ENCODE measurements at places on chromosomes 4 and X.

GRCh38 chrX:101925733-101926132 is 6.1 kb downstream of the ZMAT1 start:
- DNase-seq = no peak

- DNase-seq = no peak
Measured at GRCh38 chrX:55111578-55112254, 22.9 kb downstream of the PAGE2 start.

DNA sequence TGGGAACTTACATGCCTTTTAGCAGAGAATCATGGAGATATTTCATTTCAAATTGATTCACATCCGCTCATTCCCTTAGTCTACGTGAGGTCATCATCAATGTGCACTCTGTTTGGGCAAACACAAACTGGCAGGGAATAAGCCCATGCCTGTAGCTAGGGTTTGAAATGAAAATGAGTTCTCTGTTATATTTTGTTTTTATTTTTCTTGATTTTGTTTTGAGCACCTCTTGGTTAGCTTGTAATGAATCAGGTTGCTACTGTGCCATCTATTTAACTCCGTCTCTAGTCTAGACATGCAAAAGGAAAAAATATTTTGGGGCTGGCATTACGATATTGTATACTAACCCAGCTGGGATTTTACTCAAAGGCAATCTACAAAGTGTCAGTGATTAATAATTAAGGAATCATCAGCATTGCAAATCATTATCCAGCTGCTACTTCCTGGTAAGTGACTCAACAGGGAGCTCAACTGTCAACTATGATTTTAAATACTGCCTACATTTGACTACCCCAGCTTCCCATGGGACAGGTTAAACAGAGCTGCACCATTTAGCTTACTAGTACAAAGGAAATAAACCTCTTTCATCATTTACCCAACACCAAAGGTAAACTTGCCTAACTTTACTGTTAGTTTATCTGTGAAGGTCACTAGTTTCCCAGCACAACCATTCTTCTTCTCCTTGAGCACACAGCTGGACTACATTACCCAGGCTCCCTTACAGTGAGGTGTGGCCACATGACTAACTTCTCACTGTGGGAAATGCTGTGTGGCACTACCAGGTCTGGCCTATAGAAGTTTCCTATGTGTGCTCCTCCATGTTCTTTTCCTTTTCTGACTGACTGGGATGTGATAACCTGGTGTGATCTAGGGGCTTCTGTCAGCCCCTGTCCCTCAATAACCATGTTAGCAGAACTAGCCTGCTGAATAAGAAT is 21.2 kb upstream of the TRPC5OS start:
- DNase-seq = no peak

GRCh38 chr4:71732706-71733105 is 51.2 kb downstream of the GC start:
- DNase-seq = no peak

DNA sequence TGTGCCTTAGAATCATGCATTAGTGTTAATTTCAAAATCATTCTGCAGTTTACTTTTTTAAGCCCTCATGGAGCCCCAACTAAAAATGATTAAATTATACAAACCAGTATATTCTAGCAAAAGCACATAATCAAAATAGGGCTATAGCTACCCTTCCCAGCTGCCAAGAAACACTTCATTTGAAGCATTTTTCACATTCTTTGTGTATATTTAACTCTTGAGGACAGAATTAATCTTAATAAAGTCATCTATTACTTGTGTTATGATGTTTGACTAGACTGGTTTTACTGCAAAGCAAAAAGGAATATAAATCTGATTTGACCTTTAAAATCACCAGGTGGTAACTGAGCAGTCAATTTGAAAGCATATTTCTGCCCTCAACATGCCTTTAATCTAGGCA is 145.1 kb downstream of the PRDM5 start:
- no peak for DNase-seq

GRCh38 chr4:184961660-184962059 is 56.6 kb upstream of the HELT start:
- DNase-seq = no peak

DNA sequence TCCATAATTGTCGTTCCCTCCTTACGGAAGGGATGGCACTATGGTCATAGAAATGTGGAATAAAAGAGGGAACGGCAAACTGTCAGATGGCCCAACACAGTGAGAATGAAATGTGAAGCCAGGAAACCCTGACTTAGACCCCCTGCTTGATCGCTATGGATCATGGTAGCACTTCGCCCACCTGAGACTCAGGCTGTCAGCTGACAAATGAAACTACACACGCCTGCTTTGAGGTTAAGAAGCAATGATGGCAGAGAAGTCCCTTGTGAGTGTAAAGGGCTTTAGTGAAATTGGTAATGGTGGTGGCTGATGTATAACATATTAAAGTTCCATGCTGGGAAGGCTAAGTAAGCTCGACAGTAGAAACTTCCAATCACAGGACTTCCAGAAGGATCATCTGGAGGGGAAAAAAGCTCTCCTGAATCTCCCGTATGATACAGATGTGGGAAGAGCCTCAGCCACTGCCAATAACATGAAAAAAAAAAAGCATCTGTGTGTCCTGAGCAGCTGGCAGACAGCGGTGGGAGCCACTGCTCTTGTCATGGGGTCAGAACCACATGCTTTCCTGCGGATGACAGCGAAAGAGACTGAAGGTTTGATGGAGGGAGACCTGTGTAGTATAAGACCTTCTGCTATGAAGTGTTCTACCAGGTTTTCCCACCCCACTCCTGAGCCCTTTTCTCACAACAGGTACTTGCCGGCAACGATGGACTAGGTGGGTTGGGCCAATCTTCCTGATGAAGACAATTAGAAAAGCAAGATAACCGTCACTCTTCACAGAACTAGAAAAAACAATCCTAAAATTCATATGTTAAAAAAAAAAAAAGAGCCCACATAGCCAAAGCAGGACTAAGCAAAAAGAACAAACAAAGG is 107.6 kb downstream of the AFAP1 start:
- no peak for DNase-seq

GRCh38 chr4:139912445-139912844 is 241.5 kb downstream of the MAML3 start:
- no peak for DNase-seq

DNA sequence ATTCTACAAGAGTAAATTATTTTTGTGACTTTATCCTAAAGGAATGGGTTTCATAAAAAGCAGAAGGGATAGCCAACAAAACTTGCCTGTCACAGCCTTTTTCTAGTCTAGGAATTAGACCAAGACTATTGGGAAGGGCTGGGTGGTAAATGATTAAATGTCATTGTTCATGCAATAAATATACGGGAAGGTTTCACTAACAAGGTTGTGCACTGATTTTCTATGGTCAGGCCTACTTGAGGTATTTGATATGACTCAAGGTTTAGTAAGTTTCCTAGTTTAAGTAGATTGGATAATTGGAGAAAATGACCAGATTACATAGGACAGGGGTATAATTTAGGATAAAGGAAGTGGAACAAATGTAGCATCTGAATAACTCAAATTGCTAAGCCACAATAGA is 249.1 kb upstream of the BMP3 start:
- no peak for DNase-seq

GRCh38 chrX:50594788-50595187 is 124.2 kb upstream of the DGKK start:
- no peak for DNase-seq

- DNase-seq = no peak
Measured at GRCh38 chrX:19513383-19513782, 1.9 kb downstream of the MAP3K15 start.

GRCh38 chrX:49792376-49792775 is 36.7 kb upstream of the PAGE4 start:
- no peak for DNase-seq

DNA sequence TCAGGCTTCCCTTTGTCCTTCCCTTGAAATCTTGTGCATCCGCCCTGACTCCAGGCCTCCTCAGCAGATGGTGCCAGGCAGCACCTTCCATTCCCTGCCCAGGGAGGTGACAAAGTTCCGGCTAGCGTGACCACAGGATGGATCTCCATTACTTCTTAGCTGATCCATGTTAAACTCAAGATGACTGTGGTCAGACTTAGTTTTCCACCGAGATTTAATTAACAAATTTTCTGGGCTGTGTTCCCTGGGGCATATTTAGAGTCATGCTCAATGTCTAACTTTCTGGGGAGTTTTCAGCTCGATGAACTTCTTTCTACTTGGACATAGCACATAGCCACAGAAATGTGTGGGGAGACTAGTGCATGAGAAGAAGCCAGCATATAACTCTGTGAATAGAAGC is 215.1 kb upstream of the SFRP2 start:
- no peak for DNase-seq

DNA sequence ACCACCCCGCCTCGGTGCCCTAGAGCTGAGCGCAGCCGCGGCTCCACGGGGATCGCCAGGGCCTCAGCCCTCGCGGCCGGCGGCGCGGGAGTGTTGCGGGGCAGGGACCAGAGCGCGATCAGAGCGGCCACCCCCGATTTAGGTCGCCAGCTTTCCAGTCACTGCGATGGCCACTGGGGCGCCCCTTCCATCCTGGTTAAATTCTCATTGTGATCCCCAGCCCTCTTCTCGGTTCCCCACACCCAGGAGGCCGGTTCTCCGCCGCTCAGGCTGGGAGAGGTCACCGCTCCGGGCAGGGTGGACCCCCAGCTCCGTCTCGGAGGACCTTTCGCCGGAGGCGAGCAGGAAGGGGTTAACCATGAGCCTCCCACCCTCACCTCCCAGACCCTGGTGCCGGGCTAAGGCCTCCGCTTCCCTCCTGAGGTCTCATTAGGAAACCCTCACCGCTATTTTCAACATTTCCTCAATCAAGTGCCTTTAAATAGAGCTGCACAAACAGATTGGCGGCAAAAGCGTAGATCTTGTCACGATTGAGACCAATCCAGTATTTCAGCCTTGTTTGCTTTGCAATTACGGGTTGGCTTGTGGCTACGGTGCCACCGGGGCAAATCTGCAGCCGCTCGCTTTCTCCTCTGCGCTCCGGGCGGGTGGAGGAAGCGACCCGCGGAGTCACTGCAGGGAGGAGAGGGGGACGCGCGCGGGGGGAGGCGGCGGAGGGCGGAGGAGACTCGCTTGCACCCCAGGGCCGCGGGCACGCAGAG is 8.3 kb upstream of the HAND2 start:
- DNase-seq = no peak

DNA sequence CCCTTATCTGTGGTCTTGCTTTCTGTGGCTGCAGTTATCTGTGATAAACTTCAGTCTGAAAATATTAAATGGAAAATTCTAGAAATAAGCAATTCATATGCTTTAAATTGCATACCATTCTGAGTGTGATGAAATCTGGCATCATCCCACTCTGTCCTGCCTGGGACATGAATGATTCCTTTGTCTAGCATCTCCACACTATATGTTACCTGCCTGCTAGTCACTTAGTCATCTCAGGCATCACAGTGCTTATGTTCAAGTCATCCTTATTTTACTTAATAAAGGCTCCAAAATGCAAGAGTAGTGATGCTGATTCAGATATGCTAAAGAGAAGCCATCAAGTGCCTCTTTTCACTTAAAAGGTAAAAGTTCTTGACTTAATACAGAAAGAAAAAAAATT is 14.3 kb upstream of the RAB9B start:
- DNase-seq = no peak

DNA sequence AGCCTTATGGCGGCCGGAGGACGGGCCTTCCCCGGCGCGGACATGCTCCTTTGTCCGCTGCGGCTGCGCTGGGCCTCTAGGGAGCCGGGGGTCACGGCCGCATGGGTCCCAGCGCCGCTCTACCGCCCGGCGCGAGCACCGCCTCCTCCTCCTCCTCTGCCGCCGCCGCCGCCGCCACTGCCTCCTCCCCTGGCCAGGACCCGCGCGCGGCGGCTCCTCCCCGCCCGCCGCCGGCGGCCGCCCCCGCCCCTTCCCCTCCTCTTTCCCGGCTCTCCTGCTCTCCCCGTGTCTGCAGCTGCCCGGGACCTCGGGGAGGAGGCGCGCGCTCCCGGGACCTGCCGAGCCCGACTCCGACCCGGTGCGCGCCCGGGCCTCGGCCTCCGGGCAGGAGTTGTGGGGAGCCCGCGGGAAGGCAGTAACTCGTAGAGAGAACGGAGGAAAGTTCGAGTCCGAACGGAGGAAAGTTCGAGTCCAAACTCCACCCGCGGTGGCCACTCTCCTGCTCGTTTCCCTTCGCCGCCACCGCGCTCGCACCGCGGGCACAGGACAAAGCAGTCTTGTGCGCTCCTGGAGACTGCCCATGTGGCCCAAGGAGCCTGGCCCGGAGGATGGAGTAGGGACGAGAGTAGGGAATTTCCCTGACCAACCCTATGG is at the start of gene ADGRA3:
Gene ADGRA3 (minus strand): TSS at position 179 of the 654 bp plus-strand sequence. CDS start 282 bp downstream, outside the sequence.
- DNase-seq = peak; percentile 44

- no peak for DNase-seq
Measured at GRCh38 chr4:142595222-142595871, 250.8 kb downstream of the INPP4B start.

DNA sequence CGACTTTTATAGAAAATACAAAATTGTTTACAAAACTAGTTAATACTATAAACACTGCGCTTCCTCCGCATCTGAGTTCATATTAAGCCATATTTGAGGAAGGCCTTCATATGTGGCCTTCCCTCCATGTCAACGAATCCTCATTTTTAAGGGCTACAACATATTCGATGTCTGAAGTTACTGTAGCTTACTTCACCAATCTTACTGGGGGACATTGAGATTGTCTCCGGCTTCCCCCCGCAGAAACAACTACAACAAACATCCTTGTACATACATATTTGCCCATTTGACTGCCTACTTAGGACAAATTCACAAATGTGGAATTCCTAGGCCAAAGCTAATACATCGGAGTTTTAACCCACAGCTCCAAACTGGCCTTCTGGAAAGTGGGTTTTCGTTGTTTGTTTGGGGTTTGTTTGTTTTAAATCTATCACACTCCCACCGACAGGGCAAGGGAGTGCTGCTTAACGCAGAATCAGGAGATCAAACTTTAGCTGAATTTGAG is 581 bp upstream of the FAM114A1 start:
- no peak for DNase-seq

GRCh38 chrX:7263961-7264360 is 116.0 kb upstream of the PUDP start:
- DNase-seq = no peak

DNA sequence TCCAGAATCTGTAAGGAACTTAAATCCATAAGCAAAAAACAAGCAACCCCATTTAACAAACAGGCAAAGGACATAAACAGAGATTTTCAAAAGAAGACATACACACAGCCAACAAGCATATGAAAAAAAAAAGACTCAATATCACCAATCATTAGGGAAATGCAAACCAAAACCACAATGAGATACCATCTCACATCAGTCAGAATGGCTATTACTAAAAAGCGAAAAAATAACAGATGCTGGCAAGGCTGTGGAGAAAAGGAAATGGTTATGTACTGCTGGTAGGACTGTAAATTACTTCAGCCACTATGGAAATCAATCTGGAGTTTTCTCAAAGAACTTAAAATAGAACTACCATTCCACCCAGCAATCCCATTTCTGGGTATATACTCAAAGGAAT is 156.8 kb upstream of the RADX start:
- DNase-seq = no peak

DNA sequence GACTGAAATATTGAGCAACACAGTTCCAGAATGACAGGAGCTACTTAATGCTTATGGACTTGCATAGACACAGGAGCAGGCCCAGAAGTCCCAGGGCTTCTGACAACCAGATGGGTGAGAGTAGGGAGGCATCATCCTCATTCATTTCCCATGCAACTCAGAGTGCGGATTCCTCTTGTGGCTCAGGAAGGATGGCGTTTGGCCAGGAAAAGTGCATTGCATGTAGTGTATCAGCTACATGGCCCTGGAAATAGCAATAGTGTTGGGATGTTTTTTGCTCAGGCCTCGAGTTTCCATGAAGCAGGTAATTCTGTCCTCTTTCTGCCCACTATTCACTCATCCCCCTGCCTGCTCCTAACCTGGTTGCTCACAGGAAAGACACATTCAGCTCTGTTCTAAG is 136.6 kb downstream of the PDGFRA start:
- DNase-seq = no peak
